Neuronal stem cell (in vitro differentiated cells): ENCODE measurements at places on chromosomes 1 and 21.

- DNase-seq: peak; percentile 78
These were observed 6.8 kb upstream of the ACKR1 start for GRCh38 chr1:159197561-159198557.

- DNase-seq: no peak
These were observed 174.6 kb downstream of the KCNK2 start for GRCh38 chr1:215256936-215257679.

DNA sequence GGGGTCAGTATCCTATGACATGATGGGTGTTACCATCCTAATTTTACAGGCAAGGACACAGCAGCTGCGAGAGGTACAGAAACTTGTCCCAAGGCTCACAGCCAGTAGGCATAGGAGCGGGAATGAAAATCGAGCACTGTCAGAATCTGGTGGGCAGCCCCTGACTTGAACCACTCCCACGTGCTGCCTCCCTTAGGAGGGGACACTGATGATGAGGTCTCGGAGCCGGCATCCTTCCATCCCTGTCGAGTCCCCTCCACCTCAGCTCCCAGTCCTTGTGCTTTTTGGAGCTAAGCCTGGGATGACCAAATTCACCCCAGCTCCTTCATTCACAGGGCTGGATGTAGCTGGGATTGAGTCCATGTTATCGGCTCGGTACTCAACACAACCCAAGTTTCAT is 49.0 kb downstream of the B3GALT5 start:
- DNase-seq: no peak

DNA sequence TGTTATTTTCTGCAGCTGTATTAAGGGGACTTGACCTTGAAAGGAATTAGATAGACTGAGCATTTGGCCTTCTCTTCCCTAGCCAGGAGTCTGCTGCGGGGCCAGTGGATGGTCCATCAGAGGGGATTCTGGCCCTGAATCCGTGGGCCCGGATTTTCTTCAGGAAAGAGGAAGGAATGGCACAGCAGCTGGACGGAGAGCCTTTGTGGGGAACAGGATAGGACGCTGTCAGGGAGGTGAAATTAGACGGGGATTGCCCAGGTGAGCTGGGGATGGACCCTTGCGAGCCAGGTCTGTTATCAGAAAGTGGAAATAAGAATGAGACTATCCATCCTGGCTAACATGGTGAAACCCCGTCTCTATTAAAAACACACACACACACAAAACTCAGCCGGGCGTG is 1.7 kb upstream of the C2CD2 start:
- no peak for DNase-seq

- no peak for DNase-seq
These were observed 11.0 kb upstream of the NPPB start for GRCh38 chr1:11869650-11870207.

GRCh38 chr1:108814343-108815125 is 42.4 kb downstream of the AKNAD1 start:
- DNase-seq: no peak

DNA sequence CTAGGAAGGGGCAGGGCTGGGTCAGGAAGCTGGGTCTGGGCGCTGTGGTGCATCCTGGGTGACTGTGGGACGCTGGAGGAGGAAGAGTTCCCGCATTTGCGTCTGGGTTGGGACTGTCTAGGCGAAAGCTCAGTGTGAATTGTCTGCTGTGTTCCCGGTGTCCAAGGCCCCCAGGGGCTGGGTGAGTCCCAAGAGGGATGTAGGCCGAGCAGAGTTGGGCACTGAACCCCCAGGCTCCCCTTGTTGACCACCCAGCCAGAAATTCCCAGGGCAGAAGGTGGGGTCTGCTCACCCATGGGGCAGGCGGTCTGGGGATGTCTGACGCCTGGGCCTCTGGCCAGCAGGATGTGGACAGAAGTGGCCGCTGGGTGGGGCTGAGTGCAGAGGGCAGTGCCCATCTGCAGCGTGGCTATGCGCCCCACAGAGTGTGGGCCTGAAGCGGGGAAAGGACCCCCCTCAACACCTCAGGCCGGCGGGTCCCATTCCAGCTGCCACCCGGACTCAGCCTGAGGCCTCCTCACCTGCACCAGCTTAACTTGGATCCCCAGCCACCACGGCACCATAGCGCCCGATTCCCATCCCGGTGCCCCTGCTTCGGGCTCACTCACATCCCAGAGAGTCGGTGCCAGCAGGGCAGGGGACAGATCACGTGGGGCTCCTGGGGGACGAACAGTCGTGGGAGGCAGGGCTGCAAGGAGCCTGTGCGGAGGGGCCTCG is 37.0 kb upstream of the POFUT2 start:
- no peak for DNase-seq

- DNase-seq: no peak
These were observed 13.8 kb upstream of the GUCA2B start for GRCh38 chr1:42139444-42139843.

DNA sequence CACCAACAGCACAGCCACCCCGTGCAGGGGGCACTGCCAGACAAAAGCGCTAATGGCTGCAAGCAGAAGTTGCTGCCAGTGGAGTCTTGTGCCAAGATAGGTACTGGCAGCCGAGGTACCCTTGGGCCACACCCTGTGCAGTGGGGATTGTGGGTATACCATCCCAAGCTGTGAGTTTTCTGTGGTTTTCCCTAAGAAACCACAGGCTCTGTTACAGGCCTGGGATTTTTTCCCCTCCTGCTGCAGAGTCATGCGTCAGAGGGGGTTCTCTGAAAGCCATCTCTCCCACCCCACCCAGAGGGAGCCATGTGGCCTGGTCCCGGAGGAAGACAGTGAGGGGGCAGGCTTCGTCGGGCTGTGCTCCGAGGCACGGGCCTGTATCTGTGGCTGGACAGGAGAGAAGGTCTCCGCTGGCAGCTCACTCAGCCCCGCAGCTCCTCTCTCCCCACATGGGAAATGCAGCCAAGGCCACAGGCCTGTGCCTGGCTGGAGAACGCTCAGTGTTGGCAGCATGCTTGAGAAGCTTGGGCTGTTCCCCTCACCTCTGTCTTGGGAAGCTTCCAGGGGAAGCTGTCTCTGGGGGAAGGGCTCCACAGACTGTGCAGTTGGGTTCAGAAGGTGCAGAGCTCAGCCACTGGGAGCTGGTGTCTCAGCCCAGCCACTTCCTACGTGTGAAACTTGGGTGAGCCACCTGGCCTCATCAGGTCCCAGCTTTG is 42.5 kb downstream of the NEK2 start:
- DNase-seq: no peak

DNA sequence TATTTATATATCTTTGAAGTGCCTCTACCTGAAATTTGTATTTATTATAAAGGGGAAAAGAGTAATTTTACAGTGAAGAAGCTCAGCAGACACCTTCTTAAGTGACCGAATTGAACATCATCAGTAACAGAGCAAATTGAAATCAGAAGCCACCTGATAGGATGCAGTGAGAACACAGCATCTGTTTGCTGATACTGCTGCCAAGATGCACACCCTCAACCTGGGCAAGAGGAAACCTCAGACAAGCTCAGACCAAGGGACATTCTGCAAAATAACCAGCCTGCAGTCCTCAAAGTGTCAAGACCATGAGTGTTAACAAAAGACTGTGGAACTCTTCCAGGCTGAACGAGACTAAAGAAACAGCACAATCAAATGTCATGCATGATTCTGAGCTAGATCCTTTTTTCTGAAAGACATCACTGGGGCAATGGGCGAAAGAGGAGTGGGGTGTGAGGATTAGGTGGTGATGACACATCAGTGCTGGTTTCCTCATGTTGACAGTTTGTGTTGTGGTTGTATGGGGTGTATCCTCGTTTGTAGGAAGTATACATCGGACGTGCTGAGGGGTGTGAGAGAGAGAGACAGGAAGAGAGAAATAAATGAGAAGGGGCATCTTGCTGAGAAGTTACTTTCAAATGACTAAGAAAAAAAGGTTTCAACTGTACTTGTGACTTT is 103.7 kb downstream of the ABCA4 start:
- DNase-seq: no peak

GRCh38 chr1:242178436-242178835 is 179.5 kb upstream of the MAP1LC3C start:
- no peak for DNase-seq

GRCh38 chr1:46184920-46185658 is 8.8 kb upstream of the P3R3URF start:
- DNase-seq: no peak

GRCh38 chr1:234613128-234613875 is 3.3 kb upstream of the IRF2BP2 start:
- no peak for DNase-seq

GRCh38 chr1:234926559-234927311 is 201.9 kb downstream of the TOMM20 start:
- DNase-seq: no peak

- DNase-seq: no peak
These were observed 54.4 kb upstream of the STUM start for GRCh38 chr1:226494092-226494609.

DNA sequence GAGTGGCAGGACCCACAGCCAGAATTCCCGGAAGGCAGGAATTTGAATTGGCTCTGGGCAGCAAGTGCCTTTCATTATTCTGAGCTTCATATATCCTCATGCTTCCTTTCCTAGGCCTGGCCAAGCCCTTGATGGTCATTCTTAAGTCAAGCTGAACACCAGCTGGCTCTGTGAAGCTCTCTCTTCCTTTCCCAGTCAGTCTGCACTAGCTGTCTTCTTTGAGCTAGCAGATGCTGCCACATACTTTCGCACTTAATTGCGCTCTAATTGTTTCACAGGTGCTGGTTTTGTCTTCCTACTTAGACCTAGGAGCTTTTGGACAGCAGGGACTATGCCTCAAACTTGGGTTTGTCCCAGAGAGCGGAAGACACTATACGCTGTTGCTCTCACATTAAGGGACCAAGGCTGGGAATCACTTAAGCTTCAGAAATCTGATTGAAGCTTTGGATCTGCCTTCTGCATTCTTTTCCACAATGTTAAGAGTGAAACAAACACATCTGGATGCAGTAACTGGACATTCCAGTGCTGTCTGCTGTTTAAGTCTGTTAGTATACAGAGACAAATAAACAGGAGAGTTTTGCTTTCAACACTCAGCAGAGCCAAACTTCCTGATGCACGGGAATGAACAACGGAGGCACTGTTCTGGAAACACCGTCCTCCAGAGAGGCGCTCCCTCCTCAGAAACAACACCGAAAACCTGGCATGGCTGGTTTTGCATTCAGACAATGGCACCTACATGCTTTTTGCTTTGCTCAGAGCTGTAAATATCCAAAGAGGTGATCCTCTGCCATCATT is 2.2 kb downstream of the TLR5 start:
- DNase-seq: no peak

DNA sequence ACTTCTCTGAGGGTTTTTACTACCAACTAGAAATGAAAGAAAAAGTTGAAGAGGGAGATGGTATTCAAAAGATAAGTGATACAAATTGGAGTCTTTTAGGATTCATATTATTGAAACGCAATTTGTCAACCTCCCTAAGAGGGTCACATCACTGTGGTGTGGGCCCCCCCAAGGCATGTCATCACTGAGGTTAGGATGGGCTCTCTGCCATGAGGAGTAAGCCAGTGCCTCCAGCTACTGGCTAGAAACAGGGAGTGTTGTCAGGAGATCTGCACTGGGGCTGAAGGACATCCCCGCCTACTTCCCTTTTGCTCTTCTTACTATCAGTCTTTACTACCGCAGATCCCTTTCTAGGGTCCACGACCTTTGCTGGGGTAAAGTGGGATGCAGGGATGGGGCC is 25.9 kb downstream of the ITSN1 start:
- no peak for DNase-seq

DNA sequence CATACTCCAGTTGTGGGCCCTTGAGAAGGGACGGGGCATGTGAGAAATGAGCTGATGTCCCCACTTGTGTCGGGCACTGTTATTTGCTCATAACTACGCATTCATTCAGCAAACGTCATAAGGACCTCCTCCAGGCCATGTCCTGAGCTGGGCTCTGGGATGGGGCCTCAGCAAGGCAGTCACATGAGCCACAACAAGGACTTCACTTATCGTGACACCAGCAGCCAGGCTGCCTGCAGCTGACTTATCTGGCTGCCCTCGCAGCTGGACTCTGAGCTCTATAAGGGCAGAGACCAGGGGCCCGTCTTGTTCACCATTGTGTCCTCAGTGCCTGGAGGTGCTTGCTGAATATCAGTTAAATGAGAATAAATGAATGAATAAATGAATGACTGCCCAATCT is 37.5 kb upstream of the GRIK3 start:
- DNase-seq: no peak
